ENCODE measurements at places on chromosomes 7 and 10. TPM values are rescaled to one million over a fixed set of nuclear protein-coding genes. Genes with fewer than 3 reads are reported as not detected.

The PALD1 gene
- total RNA-seq, result 6.6 TPM

The CYP3A5 gene
- total RNA-seq, result 0.74 TPM

The CPN1 gene
- total RNA-seq, result not detected

The PTF1A gene
- total RNA-seq, result not detected

The CTAGE4 gene
- total RNA-seq, result 0.12 TPM

The RNF148 gene
- total RNA-seq, result 0.25 TPM

The ZSCAN25 gene
- 9.4 TPM for total RNA-seq

All from NCI-H460 (cell line).